Muscle of back (tissue), 13 donors: ENCODE measurements at places on chromosomes 6 and 20.
A peak's percentile ranks its signal among the peaks of the same experiment; 100 is the strongest.

- DNase-seq, result no peak
Observed at GRCh38 chr6:47179286-47179685, 130.4 kb downstream of the TNFRSF21 start.

- DNase-seq, result no peak
Observed at GRCh38 chr6:157790548-157791160, 32.4 kb upstream of the SNX9 start.

DNA sequence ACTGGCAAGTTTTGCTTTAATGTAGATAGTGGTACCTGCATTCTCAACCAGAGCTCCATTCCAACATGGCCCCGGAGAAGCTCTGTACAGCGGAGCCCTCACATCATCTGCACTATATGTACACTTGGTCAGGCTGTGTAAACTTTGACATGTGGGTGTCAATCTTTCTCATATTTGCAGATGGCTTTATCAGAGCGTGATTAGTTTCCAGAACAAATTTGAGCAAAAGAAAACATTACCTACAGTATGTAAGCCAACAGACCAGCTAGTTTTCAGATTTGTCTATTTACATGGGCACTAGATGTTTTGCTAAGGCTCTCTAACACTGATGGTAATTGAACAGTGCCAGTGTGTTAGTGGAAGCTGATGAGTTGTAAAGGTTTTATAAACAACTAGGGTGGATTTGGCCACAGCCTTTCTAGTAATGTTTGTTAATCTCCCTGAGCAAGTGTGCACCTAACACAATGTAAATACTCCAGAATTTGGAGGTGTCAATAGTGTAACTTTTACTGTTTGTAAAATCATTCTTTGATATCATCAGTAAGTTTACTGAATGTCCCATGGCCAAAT, 131.8 kb downstream of the FOXA2 start:
- no peak for DNase-seq

DNA sequence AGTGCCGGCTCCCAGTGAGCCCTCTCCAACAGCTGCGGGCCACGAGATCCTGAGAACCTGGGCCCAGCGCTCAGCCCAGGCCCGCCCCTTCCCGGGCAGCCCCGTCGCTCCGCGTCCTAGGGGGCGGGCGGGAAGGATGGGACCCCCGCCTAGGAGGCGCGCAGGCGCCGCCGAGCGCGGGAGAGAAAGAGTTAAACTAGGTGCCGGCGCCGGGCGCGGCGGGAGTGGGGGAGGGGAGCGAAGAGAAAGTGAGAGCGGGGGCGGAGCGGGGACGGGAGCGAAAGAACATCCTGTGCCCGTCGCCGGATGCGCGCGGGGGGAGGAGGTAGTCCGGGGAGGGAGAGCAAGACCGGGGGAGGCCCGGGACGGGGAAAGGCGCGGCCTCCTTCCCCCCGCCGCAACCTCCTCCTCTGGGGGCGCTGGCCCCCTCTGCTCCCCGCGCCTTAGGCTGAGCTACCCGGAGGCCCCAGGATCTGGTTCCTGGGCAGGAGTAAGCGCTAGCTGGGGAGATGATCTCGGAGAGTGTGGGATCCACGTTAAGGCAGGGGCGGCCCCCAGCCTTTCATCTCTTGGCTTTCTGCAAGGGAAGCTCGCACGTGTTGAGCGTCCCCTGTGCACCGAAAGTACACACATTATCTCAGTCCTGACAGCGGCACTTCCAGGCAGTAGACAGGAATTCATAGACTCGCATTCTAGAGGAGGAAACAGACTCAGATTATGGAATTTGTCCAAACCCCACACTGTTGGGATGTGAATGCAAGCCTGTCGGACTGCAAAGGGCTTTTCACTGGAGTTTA, 4.9 kb upstream of the ARMC12 start:
- DNase-seq, result peak; percentile 97

GRCh38 chr6:85756982-85757381, 114.3 kb upstream of the SYNCRIP start:
- DNase-seq, result peak; percentile 22

DNA sequence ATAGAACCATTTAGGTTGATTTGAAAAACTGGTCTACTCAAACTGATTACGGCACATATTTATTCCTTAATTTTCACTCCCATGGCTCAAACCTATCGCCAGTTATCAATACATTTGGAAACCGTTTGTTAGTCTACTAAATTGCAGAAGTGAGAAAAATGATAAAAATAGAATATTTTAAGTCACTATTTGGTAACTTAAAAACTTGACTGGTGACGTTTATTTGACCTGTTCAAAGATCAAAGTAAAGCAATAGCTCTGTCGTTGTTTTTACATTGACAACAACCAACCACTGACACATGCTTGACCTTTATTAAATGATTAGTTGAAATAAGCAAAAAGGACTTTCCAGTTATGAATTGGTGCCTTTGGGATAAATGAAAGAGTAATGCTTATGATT, 402.9 kb upstream of the MAP3K7 start:
- no peak for DNase-seq

GRCh38 chr20:24936526-24937407, 12.3 kb upstream of the CST7 start:
- no peak for DNase-seq

DNA sequence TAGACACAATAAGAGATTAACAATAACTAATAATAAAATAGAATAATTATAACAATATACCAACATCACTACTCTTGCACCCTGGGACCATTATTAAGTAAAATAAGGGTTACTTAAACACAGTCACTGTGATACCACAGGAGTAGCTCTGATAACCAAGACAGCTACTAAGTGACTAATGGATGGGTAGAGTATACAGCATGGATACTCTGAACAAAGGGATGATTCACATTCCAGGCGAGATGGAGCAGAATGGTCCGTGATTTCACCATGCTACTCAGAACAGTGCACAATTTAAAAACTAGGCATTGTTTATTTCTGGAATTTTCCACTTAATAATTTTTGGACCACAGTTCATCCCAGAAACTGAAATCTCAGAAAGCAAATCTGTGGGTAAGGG, 80.0 kb upstream of the FUT9 start:
- no peak for DNase-seq

GRCh38 chr6:164121527-164121926, 707.0 kb downstream of the QKI start:
- DNase-seq, result no peak

DNA sequence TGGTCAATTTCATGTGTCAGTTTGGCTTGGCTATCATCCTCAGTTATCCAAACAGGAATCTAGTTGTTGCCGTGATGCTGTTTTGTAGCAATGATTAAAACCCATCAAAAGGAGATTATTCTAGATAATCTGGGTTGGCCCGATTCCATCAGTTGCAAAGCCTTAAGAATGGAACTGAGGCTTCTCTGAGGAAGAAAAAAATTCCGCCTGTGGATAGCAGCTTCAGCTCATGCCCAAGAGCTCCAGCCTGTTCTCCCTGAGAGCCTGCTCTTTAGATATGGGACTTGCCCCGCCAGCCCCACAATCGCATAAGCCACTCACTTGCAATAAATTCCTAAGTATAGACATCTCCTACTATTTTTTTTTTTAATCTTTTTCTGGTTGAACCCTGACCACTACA, 61.5 kb downstream of the SEL1L2 start:
- no peak for DNase-seq

DNA sequence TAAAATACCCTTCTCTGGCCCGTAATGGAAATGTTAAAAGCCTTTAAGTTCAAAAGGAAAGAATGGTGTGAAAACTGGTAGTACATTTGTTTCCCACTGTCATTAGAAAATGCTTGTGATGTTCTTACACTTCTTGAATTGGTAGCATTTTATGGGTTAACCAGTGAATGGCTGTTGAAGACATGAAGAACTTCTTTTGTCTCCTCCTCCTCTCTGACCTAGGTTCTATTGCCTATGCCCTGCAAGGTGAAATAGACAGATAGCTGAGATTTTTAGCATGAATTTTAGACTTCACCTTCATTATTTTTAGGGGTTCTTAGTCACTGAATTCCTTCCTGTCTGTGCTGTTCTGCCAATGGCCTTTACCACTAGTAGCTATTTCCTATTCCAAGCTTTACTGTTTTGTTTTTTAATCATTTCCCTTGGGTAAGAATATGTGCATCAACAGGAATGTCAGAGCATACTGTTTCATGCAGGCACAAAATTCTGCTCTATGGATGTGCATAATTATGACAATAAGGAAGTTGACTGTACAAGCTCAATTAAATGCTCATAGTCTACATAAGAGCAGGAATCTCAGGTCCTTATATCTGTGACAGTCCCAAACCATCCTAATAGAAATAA, 4.9 kb downstream of the TNFAIP3 start:
- no peak for DNase-seq

DNA sequence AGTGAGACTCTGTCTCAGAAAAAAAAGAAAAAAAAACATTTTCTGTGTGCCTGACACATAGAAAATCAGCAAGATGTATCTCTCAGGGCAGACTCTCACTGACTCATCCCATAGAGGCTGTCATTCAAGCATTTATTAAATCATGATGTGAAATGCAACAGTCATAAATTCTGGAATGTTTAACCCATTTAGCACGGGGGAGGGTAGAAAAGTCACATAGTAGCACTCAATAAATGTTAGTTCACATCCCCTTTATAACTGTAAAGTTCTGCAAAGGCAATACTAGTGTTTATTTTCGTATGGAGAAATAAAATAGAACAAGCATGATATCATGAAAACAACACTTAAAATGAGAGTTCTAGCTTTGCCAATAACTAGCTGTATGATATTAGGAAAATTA, 15.5 kb upstream of the CARMIL1 start:
- peak; percentile 30 for DNase-seq

DNA sequence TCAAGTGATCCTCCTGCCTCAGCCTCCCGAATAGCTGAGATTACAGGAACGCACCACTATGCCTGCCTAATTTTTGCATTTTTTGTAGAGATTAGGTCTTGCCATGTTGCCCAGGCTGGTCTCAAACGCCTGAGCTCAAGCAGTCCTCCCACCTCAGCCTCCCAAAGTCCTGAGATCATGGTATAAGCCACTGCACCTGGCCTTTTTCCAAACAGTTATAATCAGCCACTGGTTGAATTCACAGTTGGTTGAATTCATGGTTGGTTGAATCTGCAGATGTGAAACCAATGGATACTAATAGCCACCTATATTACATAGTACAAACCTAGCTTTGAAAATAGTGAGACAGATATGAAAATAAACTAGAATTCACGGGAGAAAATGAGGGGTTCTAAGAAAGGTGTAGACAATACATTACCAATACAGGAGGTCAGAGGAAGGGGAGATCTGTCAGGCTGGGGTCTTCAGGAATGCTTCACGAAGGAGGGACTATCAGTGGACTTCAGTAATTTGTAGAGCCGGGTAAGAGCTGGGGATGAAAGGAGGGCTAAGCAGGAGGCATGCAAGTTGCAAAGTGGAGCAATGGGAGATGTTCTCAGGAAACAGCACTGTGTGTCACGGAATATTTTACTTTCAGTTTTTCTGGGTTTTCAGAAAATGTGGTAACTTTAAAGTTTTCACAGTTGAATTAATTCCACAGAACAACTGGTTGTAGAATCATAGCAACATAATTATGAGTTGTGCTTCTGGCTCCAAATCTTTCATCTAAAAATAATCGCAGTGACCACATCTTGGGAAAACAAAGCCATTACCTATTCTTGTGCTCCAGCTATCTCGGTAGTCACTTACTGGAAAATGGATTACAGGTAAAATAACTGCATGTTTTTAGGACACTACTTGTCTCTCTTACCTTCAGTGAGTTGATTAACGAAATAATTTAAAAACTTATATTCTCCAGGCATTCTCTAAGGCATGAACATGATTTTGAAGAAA, 12.9 kb upstream of the CEP85L start:
- no peak for DNase-seq

DNA sequence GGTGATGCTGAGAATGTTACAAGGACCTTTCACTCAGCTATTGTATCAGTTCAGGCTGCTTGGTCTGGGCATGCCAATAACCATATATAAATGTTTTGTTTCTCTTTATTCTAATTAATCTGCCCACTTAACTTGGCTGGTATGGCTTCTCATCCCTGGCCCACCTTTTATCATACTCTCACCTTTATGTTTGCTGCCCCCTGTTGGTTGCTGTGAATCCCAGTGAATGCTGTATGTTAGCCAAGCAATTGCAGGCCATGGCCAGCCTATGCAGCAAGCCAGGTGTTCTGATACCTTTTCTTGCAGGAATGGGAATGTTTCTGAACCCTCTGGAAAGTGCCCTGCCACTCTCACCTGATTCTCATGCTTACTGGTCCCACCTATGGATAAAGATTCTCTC, 54.6 kb downstream of the PCSK2 start:
- no peak for DNase-seq

- DNase-seq, result no peak
Observed at GRCh38 chr6:117542493-117542892, 59.8 kb downstream of the GOPC start.

DNA sequence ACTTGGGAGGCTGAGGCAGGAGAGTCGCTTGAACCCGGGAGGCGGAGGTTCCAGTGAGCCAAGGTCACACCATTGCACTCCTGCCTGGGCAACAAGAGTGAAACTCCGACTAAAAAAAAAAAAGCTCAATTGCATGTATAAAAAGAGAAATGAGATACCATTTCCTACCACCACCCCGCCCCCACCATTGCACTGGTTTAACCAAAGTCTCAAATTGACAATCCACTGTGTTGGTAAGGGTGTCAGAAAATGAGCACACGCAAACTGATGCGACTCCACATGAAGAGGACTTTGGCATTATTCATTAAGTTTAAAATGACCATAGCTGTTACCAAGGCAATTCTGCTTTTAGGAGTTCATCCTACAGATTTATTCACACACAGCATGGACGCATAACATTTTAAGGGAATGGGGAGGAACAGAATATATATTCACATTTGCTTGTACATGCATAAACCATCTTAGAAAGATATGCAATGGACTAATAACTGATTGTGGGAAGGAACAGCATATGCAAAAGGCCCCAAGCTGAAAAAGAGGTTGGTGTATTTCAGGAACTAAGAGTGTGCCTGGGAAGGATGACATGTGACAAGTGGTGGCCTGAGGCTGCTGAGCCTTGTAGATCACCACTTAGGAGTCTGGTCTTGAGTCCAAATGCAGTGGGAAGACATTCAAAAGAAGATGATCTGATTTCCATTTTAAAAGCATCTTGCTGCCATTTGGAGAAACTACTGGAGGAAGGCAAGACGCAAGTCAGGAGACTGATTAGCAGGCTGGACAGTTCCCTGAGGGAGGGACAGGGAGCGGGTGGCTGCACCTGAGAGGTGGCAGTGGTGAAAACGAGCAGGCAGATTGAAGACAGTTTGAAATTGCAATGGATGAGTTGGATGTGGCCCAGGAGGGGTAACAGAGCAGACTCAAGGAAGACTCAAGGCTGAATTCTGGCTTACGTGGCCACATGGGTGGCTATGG, 37.2 kb upstream of the PTPN1 start:
- DNase-seq, result no peak

DNA sequence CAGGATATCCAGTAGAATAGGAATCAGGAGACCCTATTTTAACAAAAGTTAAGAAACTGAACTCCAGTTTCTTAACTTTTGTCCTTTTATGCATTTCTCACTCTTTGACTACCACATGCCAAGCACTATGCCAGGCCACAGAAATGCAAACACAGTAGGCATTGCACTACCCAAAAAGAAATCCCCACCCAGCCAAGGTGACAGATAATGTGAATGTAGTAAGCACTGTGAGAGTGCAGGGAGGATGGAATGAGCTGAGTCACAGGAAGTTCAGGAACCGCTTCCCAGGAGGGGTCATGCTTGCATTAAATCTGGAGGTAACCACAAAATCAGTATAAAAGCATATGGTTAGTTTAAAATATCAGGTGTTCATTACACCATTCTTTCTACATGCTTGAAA, 20.1 kb upstream of the FAM83C start:
- DNase-seq, result no peak
